ENCODE measurements at places on chromosomes 6 and 20.

DNA sequence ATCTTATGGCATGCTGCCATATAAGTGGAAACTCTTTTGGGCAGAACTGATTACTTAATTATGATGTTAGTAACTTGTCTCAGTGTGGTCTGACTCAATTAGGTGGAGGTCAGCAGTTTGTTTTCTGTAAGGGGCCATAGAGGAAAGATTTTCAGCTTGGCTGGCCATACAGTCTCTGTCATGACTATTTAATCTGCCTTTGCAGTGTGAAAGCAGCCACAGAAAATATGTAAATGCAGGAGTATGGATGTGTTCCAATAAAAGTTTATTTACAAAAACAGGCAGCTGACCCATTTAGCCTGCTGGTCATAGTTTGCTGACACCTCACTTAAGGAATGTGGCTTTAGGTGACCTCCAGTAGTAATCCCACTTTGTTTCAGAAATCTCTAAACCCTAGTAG lies 700.7 kb downstream of the EPM2A start:
- DNase-seq: no peak

GRCh38 chr6:71656121-71656520 lies 230.2 kb upstream of the RIMS1 start:
- DNase-seq: no peak

GRCh38 chr6:48388044-48388443 lies 277.0 kb upstream of the PTCHD4 start:
- no peak for DNase-seq

DNA sequence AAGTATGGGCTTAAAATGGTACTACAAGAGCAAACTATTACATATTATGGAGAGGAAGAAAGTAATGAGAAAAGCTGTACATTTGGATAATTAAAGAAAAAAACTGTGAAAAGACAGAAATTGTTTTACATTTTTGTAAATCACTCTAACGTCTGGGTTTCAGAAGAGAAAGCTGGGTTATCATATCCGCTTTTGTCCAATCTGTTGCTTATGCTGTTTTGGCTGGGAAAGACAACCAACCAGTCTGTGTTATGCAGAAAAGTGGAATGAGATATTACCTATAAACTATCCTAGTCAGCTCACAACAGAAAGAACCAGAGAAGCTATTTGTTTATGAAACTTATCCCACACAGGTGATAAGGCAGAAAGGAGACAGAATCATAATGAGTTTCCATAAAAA lies 32.4 kb downstream of the REV3L start:
- DNase-seq: no peak

DNA sequence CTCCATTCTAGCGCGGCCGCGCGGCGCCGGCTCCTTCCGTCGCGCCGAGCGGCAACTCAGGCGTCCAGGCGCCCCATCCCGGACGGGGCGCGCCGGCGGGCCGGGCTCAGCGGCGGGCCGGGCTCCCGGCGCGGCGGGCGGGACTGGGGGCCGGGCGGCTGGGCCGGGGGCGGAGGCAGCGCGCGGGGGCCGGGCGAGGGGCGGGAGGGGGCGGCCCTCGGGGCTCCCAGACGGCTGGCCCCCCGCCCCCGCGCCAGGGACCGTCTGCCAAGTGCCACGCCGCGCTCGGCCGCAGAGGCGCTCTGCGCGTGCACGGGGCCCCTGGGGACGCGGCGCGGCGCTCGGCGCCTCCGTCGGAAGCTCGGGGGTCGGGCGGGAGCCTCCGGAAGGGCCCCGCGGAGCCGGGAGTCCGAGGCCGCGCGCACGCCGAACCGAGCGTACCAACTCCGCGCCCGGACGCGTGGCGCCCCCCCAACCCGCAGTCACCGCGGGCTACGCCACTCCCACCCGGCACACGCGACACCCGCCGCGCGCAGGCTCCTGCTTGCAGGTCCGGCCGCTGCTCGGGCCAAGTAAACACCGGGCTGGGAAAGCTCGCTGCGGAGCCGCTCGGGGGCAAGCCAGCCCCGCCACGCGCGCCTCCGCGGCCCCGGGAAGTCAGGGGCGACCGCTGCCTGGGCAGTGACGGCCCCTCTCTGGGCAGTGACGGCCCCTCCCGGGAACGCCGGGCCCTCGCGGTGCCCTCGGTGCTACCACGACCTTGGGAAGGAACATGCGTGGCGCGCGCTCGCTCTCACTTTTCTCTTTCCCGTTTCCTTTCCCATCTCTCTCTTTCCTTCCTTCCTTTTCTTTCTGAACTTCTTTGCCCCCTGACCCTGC lies at the start of gene PREX1:
TSS of gene PREX1 (minus strand) at position 145 of the 879 bp plus-strand sequence. CDS start at position 6, 139 bp downstream.
- DNase-seq: peak; percentile 52

- DNase-seq: no peak
Observed at GRCh38 chr20:50557549-50558134, 47.5 kb downstream of the PTPN1 start.

DNA sequence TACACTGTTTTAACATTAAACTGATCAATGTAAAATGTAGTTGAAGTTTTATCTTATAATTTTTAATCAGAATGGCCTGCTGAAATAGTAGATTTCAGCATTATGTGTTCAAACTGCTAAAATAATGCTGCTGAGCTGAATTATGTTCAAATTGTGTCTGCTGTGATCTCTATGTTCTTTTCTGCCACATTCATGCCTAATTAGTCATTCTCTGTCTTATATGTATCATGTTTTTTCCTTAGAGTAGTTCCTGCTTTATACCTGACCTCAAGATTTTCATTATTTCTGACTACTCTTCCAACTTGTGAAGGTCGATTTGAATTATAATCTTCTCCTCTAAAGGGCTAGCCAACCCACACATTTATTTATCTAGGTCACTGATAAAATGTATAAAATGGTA lies 476.7 kb upstream of the EPHA7 start:
- no peak for DNase-seq

DNA sequence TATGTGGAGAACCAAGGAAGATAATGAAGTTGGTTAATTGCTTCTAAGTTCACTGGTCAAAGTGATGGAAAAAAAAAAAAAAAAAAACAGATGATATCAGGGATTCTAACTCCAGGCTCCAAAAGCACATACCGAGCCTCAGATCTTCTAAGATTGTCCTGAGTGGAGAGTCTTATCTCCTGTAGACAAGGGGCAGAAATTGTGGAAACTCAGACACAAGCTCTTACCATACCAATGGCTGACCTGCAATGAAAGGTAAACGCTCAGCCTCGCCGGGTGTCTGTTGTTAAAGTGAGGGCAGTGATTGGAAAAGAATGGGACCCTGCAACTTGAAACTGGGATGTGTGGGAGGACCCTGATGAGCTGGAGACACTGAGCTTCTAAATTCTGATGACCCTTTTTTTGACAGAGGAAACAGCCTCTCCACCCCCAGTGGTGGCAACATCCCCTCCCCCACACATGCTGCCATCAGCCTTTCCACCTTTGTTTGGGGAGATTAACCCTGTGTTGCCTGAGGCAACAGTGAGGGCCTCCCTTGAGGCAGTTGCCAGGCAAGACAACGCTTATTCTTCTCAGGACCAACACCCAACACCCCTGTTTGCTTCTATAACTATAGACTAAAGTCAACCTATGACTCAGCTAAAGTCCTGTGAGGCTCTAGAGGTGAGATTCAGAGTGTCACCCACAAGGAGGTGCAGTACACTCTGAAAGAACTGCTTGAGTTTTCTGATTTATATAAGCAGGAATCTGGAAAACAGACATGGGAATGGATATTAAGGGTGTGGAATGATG lies 154.0 kb downstream of the THBS2 start:
- DNase-seq: no peak

DNA sequence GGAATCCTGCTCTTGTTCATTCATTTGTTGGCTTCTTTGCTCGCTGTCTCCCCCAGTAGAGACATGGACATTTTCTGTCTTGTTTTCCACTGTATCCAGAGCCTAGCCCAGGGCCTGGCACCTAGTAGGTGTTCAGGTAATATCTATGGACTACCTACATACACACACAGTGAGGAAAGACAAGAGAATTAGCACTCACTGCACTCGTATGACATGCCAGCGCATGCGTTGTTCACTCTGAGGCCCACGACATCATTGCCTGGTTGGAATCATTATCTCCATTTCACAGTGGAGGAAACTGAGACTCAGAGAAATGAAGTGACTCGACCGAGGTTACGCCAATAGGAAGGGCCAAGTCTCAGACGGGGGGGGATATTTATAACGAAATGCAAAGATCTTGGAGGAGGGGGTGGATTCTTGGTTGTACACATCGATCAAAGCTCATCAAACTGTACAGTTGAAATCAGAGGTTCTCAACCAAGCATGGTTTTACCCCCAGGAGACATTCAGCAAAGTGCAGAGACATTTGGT lies 140.1 kb upstream of the PTPN1 start:
- DNase-seq: no peak

DNA sequence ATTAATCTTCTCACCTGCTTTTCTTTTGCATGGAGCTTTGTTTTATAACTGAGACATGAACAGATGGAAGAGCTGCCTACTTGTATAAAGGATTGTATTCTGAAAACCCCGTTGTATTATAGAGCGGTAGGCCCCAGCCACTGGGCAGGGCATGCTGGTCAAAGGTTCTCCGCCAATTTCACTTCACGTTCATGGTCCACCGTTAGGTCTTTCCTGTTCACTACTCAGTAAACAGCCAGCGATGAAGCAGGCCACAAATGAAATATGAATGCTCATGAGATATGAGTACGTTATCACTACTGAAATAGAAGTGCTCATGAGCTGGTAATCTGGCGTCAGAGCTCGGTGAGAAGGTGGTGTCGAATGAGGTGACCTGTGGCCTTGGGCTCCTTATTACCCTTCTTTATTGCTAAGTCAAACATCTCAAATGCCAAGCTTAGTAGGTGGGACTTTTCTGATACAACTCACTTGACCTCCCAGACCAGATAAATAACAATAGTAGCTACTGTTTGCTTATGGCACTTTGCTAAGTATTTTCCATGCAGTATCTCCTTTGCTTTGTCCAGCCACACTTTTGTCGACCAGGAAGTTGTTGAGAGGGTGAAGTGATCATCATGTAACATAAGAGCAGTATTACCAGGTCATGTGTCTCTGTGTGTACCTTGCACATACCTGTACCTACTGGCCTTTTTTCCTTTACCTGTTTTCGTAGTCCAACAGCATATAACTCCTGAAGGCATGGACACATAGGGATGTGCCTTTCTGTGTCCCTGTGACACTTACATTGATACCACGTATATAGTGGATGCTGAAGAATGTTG lies 16.7 kb downstream of the EDN3 start:
- DNase-seq: no peak

- DNase-seq: no peak
Observed at GRCh38 chr6:140264431-140264830, 890.0 kb upstream of the CITED2 start.

DNA sequence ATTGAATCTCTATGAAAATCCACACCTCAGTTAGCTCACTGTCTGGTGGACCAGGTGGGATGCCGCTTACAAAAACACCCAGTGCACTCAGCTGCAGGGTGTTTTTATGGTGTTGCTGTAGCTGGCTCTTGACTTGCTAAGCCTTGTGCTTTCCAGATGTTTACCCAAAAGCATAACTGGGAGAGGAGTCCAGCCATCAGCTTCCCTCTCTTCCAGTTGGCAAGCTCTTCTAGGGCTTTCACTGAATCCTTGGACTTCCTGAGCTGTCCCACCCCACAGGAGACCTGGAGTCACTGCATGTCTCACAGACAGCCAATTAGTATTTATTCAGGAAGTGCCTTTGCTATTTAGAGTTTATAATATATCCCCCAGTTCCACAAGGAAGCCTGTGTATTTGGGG lies 210.9 kb downstream of the FNDC1 start:
- no peak for DNase-seq

GRCh38 chr20:49356676-49357075 lies 78.8 kb upstream of the ZNFX1 start:
- DNase-seq: no peak

GRCh38 chr6:32969685-32970412 lies 1.5 kb downstream of the BRD2 start:
- DNase-seq: peak; percentile 94

DNA sequence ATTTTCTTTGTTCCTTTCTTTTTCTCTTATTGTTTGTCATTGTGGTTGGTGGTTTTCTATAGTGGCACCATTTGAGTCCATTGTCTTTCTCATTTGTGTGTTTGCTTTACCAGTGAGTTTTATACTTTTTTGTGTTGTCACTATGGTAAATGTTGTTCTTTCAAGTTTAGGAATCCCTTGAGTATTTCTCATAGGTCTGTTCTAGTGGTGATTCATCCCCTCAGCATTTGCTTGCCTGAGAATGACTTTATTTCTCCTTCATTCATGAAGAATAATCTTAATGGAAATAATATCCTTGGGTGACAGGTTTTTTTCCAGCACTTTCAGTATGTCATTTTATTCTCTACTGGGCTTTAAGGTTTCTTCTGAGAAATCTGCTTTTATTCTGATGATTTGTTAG lies 209.2 kb upstream of the ASCC3 start:
- DNase-seq: no peak

GRCh38 chr6:27870291-27870870 lies 41.8 kb downstream of the OR2B2 start:
- DNase-seq: no peak

DNA sequence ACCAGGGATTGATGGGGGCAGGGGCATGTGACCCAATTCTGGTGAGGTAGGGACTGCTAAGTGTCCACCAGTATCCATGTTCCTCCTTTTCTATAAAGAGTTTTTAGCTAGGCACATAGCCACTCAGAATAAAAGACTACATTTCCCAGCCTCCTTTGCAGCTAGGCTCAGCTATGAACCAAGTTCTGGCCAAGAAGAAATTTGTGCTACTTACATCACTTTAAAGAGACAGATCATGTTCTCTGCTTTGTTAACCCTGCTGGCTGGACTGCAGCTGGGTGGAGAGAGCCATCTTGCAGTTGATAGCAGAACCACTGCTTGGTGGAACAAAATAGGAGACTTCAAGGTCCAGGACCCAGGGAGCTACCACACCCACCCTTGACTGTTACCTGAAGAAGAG lies 5.3 kb upstream of the CCM2L start:
- DNase-seq: no peak

- DNase-seq: no peak
Observed at GRCh38 chr6:166360243-166361076, 18.1 kb upstream of the SFT2D1 start.

- DNase-seq: no peak
Observed at GRCh38 chr6:13765570-13765969, 48.8 kb downstream of the MCUR1 start.

DNA sequence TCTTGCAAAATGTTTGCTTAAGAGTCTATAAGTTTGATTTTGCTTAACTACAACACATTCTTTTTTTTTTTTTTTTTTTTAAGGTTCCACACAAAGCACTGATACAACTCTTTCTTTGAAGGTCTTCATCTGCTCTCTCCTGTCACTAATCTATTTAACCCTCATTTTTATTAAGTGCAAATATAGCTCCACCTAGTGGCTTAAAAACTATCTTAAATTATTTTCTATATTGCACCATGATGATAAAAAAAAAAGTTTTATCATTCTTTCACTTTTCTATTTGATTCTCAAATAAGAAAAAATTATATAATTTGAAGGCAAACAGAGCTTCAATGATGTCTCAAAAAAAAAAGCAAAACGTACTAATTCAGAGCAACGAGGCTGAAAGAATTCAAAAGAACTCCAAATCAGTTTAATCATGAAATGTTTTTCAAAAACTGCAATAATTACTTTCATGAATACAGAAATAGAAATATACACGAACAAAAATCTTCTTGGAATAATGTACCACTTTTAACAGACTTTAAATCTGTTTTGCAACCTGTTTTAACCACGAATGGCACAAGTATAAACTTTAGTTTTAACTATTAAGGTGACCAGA lies 12.8 kb downstream of the ESF1 start:
- no peak for DNase-seq

GRCh38 chr6:161489626-161490306 lies 215.9 kb upstream of the AGPAT4 start:
- DNase-seq: no peak

GRCh38 chr20:7790189-7790588 lies 150.1 kb downstream of the HAO1 start:
- no peak for DNase-seq

- DNase-seq: no peak
Observed at GRCh38 chr6:166313255-166314070, 5.3 kb upstream of the PRR18 start.
